GDM1 (cell line): ENCODE measurements at places on chromosomes 4 and X.

GRCh38 chrX:153968754-153969124 lies 2.9 kb downstream of the HCFC1 start:
- DNase-seq: no peak

DNA sequence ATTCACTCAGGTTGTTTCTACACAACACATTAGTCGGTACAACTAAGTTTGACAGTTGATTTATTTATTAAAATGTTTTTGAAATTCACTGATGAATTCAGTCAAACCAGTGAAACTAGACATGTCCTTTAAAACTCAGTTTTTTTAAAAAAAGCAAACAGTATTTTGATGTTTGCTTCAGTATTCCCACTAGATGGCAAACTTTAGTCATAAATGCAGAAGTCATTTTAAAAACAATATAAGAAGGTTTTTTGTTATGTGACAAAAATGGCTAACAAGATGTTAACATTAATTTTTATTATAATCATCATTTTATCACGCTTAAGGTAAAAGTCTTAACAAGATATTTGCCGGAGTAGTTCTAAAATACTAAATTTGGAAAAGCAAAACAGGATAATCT lies 1337.8 kb upstream of the DIAPH2 start:
- no peak for DNase-seq

- DNase-seq: no peak
Observed at GRCh38 chr4:141158219-141158618, 24.9 kb upstream of the RNF150 start.

DNA sequence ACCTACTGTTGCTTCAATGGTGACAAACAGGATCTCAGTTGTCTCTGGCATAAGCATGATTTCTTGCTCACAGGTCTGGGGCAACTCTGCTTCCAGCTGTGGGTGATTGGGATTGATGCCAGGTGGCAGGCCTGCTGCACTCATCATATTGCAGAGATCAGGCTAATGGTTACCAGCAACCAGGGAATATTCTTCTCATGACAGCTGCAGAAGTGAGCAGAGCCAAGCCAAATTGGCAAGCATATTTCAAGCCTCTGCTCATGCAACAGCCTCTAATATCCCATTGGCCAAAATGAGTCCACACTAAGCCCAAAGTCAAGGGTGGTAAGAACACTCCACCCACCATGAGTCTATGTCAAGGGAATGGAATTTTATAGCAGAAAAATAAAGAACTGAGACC lies 26.7 kb upstream of the TBC1D19 start:
- DNase-seq: no peak

- peak; percentile 73 for DNase-seq
Observed at GRCh38 chrX:47629419-47630200, at the start of gene CFP. Gene CFP (minus strand): TSS chrX:47629930. CDS start chrX:47629844, 86 bp downstream.

- DNase-seq: no peak
Observed at GRCh38 chr4:139535228-139535870, 20.7 kb downstream of the SETD7 start.

- no peak for DNase-seq
Observed at GRCh38 chrX:2732076-2732475, 19.8 kb upstream of the XG start.

- no peak for DNase-seq
Observed at GRCh38 chr4:124061413-124061812, 651.1 kb downstream of the ANKRD50 start.

DNA sequence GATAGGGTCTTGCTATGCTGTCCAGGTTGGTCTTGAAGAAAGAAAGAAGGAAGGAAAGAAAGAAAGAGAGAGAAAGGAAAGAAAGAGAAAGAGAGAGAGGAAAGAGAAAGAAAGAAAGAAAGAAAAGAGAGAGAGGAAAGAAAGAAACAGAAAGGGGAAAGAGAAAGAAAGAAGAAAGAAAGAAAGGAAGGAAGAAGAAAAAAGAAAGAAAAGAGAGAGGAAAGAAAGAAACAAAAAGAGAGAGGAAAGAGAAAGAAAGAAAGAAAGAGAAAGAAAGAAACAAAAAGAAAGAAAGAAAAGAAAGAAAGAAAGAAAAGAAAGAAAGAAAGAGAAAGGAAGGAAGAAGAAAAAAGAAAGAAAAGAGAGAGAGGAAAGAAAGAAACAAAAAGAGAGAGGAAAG lies 95.8 kb upstream of the SHOX start:
- DNase-seq: no peak

DNA sequence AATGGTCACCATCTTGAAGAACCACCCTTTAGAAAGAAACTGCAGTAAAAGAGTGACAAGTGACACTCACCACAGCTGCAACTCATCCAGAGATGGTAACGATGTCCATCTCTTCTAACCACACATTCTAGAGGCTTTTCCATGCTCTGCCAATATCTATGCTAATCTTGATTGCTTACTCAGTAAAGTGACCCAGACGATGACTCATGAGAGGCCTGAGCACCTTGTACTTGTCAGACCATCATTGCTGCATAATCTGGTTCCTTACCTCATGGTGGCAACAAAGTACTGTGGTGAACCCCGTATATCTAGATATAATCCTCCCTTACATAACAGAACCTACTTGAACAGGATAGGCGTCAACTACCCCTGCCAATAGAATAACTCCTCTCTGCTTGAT lies 75.6 kb downstream of the CCNG2 start:
- DNase-seq: no peak

DNA sequence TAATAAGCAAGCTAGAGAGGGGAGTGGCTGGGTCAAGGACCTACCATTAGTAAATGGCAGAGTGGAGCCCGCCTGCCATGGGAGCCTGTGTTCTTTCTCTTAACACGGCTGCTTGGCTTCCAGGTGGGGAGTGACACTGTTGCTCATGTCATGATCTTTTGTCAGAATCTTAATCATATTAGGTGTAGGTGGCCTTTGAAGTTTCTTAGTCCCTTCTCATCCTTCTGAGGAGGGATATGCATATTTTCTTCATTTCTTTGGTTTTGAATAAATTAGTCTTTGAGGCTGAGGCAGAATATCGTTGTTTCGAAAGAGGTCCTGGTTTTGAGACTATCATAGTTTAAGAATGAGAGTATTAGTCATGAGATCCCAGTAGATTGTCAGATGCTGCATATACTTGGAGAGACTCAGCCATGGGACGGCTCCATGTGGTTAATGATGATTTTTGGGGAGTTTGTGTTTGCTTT lies 28.9 kb downstream of the SNX25 start:
- no peak for DNase-seq

- DNase-seq: no peak
Observed at GRCh38 chr4:4446434-4446833, 59.5 kb downstream of the NSG1 start.

DNA sequence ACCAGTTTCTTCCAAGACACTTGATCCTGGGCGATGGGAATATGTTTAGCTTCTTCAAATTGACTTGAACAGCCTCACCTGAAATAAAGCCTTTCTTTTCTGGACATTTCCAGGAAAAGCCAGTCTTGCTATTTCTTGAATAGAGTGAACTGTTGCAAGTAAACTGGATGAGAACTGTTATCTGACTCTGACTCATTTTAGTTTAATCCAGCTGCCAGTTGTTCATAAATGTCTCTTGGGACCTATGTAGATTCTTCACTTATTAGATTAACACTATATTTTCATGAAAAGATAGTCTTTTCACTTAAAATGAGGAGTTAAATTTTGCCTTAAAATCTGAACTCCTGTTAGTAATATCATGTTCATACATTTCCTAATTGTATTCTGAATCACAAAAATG lies 615.4 kb upstream of the GALNT7 start:
- DNase-seq: no peak

DNA sequence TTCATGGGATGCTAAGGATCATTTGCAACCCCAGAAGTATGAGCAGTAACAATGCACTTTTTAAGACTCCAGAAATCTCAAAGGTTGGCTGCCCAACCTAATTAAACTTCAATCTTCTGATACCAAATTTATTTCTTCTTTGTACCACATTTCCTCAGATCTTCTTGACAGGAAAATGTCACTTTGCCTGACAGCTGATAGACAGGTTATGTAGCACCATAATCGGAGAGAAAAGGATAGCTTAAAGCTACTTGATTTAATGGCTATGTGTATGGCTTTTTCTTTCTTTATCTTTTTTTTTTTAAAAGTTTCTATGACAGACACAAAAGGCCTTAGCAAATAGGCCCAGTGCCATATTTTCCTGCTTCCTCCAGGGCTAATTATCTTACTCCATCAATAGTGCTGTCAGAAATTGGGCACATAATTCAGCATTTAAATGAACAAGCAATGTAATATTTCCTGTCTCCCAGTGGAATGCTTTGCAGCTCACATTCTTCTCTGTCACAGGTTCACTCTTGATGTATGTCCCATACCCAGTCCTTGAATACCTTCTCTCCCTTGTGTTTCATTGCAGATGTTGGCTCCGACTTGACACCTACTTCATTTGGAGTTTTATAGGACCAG lies 795.7 kb downstream of the ADGRL3 start:
- DNase-seq: no peak

GRCh38 chrX:104565791-104566680 lies at the start of gene IL1RAPL2:
Gene IL1RAPL2 (plus strand): TSS chrX:104566199.
- no peak for DNase-seq

DNA sequence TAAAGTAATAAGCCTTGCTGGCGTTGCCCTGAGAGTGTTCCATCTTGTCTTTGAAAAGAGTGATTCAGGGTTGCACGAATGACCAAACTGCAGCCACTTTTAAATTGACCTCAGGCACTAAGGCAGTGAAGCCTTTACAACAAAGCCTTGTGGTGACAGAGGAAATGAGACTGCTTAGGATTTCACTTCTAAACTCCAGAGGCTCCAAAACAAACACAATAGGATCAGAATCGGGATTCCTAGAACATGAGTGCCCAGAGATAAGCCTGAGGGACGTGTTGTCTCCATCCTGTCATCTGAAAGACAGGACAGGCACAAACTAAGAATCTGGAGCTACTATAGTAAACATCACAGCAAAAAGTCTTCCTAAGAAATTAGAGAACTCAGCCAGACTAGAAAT lies 405.2 kb downstream of the PPARGC1A start:
- DNase-seq: no peak

DNA sequence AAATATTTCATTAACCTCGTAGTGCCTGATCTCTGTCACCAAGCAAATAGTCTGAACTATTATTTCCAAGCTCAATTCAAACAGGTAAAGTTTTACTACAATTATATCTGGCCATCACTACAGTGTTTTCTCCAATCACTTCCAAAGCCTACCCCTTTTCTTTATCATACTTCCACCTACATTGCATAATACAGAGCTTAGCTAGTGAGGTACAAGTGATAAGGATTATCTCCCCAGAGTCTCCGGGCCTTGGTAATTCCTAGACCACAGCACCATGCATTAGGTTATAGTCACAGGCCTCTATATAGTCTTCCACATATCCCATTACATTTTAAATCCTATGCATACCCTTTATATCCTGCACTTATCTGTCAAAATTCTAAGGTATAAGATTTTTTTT lies 154.2 kb downstream of the SNCA start:
- no peak for DNase-seq
